ENCODE measurements at places on chromosomes 2 and 18.

DNA sequence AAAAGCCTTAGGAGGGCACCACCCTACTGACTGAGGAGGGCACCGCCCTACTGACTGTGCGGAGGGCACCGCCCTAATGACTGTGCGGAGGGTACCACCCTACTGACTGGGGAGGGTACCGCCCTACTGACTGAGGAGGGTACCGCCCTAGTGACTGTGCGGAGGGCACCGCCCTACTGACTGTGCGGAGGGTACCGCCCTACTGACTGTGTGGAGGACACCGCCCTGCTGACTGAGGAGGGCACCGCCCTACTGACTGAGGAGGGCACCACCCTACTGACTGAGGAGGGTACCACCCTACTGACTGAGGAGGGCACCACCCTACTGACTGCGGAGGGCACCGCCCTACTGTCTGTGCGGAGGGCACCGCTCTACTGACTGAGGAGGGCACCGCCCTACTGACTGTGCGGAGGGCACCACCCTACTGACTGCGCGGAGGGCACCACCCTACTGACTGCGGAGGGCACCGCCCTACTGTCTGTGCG is 150.2 kb upstream of the NFATC1 start:
- no peak for DNase-seq

- DNase-seq = no peak
Measured at GRCh38 chr2:187313831-187314230, 134.2 kb downstream of the CALCRL start.

DNA sequence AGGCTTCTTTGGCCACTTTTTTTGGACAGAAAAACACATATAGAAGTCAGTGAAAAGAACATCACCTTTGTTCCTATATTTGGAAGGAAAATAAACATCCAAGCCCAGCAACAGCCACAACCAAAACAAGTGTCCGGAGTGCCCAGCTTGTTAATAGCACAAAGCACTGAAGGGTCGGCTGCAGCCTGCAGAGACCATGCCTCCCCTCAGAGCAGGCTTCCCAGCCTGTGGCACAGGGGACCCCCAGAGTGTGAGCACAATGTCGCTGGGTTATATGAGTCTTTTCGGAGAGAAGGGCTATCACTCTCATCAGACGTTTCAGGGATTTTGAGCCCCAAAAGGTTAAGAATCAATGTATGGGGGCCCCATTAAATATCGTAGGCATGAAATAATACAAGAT is 6.2 kb upstream of the CIDEA start:
- no peak for DNase-seq

GRCh38 chr18:53886058-53886457 is 338.4 kb downstream of the MBD2 start:
- no peak for DNase-seq

DNA sequence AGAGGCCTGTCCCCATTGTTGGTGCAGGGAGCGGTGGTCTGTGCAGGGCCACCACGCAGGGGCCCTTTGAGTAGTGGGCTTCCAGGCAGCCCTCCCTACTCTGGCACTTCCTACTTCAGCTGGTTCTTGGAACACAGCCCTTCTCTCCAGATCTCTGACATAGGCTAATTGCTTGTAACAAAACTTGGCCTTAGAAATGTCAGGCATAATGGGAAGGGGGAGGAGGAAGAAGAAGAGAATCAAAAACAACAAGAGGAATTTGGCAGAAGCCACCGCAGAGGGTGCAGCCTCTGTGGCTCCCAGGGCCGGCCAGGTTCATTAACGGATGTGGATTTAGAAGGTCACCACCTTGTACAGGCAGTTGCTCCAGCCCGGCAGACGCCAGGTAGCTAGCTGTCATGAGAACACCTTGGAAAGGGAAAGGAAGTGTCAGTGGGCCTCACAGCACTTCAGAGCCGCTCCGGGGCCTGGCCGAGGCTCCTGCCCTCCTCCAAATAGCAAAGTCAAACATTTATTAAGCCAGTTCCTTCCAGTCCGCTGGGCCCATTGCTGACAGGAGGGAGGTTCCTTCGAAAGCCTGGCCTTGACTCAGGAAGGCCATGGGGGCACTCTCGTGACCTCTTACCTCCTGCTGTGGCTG is 7.4 kb downstream of the BOD1L2 start:
- no peak for DNase-seq

GRCh38 chr2:71748227-71748626 is 294.9 kb downstream of the DYSF start:
- DNase-seq = no peak

DNA sequence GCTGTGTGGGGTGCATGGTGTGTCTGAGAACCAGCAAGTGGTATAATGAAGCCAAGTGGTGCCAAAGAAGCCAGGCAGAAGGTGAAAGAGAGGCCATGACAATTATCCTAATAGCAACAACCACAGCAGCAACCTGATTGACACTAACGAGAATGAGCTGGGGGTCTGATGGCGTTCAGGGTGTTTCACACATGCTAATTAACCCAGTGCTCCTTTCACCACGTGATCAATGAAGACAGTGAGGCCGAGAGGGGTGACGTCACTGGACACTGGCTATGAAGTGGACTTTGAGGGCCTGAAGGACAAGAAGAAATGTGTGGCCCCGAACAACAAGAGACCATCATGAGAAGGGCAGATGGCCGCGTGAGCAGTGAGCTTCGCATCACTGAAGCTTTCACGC is 364.4 kb upstream of the ID2 start:
- DNase-seq = no peak

GRCh38 chr18:50879302-50880118 is 592 bp downstream of the ME2 start:
- DNase-seq = peak; percentile 23

GRCh38 chr2:237732790-237733381 is 65.7 kb upstream of the RBM44 start:
- no peak for DNase-seq

DNA sequence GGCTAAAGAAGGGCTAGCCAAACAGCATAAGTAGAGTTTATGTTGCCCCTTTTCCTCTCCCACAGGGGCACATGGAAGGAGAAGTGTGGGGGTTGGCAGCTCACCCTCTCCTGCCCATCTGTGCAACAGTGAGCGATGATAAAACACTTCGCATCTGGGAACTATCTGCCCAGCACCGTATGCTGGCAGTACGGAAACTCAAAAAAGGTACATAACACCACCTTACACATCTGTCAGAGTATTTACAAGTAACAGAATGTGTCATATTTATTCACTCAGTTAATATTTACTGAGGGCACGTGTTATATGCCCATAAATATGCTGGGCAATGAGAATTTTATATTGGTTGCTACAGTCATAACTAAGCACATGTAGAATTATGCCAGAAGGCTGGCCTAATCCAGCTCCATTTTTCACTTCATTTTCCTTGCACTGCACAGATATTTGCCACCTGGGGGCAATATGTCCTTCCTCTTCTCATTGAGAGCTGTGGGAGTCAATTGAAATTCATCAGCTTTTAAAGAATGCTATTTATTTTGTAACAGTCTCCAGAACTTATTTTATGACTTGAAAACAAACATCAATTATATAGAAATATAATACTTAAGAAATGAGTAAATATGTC is 150.6 kb downstream of the RTN4 start:
- no peak for DNase-seq

DNA sequence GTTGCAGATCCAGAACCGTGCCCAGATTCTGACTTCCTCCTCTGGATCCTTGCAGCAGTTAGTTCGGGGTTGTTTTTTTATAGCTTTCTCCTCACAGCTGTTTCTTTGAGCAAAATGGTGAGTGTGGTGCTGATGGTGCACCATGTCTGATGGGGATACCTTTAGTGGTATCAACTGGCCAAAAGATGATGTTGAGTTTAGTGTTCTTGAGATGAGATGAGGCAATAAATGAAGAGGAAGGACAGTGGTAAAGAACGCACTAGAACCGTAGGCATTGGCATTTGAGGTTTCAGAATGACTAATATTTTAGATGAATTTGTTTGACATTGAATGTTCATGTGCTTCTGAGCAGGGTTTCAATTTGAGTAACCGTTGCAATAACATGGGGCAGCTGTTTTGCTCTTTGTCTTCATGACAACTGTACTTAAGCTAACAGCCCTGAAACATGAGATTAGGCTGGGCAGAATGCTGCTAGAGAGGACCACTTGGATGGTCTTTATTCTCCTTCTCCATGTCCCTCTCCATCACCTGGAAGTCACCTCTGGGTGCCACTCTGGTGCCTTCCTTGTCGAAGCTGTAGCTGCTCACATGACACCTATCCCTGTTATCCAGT is 3.9 kb downstream of the CTLA4 start:
- peak; percentile 17 for DNase-seq

GRCh38 chr2:70894765-70895164 is 40.9 kb upstream of the ATP6V1B1 start:
- no peak for DNase-seq

DNA sequence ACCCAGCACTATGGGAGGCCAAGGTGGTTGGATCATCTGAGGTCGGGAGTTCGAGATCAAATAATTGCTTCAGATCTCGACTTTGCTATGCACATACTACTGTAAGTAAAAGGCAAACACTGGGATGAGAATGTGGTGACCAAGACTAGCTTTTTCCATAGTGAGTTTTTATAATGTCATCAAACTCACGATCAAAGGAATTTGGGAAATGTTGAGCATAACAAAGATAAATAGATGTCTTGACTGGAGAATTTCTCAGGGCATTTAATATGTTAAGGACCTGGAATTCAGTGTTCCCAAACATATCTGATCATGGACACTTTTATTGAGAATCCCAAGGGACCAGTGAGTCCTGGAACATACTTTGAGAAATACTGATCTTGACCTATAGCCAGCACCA is 205.6 kb downstream of the ARHGAP15 start:
- DNase-seq = no peak

GRCh38 chr2:168495524-168495923 is 39.5 kb downstream of the CERS6 start:
- DNase-seq = no peak
